Nucleus accumbens (tissue), 56 donors: ENCODE measurements at places on chromosomes 16 and 17.

GRCh38 chr17:70857351-70857750, 688.0 kb downstream of the KCNJ2 start:
- no peak for DNase-seq

DNA sequence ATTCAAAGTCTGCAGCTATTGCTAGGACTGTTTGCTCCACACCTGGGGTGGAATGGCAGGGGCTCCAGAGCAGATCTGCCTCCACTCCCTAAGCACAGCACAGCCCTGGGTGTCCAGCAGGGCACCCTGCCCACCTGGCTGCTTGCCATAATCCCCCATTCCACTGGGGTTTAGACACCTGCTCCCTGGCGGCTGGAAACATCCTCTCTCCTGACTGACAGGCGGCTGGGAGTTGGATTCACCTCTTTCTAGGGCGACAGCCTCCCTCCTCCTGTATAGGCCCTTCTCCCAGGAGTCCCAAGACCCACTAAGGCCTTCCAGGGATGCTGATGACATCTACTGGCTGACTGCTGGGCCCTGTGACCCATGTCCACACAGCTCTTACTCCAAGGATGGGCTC, 18.0 kb downstream of the HDAC5 start:
- DNase-seq: no peak

- DNase-seq: no peak
Observed at GRCh38 chr16:81758376-81758775, 20.7 kb upstream of the PLCG2 start.

DNA sequence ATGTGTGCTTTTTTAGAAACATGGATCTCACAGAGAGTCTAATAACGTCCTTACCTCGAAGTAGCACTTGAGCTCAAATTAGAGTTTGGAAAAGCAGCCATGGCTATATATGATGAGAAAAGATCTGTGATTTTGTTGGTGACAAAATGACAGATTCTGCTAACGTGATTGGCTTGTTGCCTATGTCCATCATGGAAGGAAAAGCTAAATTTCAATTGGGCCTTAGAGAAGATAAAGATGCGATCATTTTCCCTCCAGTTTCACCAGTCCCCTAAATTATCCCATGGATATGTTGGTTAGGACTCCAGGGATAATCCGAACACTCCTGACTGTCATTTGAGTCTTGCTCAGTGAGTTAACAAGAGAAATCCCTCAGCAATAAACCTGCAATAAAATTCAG, 175.8 kb downstream of the C16orf95 start:
- no peak for DNase-seq

- no peak for DNase-seq
Observed at GRCh38 chr17:82170412-82170961, 42.2 kb downstream of the CCDC57 start.

DNA sequence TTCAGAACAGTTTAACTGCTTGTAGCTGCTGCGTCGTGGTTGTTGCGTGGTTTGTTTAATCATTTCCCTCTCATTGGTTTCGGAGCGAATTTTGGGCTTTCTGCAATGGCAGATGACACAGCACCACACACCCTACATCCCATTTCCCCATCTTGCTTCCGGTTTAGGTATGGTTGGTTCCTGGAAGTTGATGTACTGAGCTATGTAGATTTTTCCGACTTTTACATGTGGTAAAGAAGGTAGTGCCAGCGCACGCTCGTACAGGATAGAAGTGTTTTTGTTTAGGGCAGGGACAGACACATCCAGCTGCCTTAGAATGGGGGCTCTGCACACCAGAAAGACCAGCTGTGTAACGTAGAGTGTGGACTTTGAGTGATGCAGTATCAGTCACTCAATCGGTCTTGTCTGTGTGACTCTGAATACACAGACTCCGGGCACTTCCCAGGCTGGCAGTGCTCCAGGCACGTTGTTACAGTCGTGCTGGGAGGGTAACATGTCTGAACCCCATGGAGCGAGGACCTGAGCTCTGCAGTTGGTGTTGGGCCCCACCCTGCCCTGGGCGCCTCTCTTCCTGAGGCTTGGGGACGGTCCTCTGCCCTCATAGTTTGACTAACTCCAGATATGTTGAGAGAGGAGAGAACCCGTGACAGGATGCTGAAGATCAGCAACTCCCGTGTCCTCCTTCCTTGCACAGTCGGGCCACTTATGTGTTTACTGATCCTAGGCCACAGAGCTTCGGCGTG, 172.0 kb upstream of the CHMP6 start:
- DNase-seq: no peak

DNA sequence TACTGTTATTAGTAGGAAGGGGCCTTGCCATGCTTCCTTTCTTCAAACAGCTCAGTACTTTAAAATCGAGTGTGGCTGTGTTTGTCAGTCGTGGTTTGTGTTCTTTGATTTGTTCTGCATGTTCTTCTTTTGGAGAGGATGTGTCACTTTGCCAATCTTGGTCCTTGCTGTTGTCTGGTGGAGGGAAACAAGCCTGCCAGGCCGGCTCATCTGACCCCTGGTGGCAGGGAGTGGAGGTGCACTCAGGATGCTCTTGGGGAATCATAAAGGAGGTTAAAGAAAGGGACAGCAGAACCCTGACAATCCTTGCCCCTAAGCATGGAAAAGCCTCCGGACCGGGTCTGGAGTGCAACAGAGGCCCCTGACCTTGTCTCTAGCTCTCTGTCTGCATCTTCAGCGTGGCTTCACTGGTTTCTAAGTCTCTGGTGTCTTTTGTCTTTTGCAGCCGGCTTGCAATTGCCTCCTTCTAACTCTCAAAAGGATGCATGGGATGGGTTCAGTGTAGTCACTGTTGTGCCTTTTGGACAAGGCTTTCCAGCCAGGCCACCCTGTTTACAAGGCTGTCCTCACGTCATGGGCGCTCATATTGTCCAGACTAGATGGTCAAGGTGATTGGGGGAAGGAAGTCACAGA, 135.8 kb downstream of the WWOX start:
- peak; percentile 32 for DNase-seq

DNA sequence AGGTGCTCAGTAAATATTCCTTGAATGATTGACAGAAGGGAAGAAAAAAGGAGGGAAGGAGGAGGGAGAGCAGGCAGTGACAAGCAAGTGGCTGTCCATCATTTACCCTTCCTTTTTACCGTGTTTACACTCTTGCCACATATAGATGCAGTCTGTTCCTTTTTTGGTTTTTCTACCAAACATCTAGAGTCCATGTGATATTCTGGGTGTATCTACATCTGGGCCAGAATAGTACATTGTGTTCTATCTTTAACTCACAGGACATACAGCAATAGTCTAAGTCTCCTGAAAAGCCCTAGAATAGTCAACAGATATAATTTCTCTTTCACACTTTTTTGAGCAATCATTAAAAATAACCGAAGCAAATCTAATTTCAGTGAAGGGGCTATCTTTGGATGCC, 33.5 kb downstream of the KCNJ2 start:
- DNase-seq: no peak

DNA sequence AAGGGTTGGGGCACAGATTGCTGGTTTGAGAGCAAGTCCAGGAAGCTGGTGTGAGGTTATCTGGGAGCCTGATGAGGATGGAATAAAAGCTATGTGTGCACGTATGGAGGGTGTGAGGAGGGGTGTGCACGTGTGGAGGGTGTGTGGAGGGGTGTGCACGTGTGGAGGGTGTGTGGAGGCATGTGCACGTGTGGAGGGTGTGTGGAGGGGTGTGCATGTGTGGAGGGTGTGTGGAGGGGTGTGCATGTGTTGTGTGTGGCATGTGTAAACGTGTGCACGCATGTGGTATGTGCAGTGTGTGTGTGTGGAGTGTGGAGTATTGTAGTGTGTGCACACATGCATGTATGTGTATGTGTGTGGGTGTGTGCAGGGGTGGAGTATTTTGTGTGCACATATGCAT, 19.2 kb downstream of the RBFOX3 start:
- no peak for DNase-seq

DNA sequence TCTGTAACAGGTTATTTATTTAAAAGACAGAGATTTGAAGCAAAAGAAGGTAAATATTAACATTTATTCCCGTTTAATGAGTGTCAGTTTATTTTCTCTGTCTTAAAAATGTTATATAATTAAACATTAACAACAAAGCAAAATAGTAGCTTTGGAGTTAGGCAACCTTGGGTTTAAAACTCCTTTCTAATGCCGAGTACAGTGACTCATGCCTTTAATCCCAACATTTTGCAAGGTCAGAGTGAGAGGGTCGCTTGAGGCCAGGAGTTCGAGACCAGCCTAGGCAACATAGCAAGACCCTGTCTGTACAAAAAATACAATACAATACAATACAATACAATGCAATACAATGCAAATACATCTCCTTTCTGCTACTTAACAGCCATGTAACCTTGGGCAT, 128.7 kb downstream of the CHD9 start:
- DNase-seq: no peak

- DNase-seq: no peak
Observed at GRCh38 chr16:3145660-3146059, 10.8 kb downstream of the ZNF213 start.

DNA sequence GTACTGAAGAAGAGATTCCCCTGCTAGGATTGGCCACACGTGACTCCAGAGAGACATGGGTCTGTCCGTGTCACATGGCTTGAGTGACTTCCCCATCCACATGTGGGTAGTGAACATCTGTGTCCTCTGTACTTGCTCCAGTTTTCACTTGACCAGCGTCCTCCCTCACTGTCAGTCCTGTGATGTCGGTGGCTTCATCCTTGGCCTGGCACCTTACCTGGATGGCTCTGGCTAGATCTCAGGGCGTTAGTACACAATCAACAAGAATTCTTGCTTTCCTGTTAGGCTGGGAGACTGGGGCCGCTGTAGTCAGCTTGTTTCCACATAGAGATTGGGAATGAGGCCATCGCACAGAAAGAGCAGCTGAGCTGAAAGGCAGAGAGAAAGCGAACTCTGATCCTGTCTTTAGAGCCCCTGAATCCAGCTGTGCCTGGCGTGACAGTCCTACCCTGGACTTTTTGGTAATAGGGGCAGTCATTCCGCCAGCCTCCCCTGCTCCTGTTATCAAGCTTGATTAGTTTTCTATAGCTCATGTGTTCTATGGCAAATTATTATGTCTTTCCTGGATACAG, 227.3 kb downstream of the SNX29 start:
- no peak for DNase-seq
